ENCODE measurements at places on chromosomes 16 and 17. TPM values are rescaled to one million over a fixed set of nuclear protein-coding genes. Genes with fewer than 3 reads are reported as not detected.

GRCh38 chr16:74034862-74035261 lies 261.8 kb upstream of the PSMD7 start:
- peak; percentile 67 for DNase-seq

GRCh38 chr16:10172848-10173655 lies 9.2 kb downstream of the GRIN2A start:
- no peak for DNase-seq

Gene CPPED1
- 2.0 TPM for total RNA-seq

DNA sequence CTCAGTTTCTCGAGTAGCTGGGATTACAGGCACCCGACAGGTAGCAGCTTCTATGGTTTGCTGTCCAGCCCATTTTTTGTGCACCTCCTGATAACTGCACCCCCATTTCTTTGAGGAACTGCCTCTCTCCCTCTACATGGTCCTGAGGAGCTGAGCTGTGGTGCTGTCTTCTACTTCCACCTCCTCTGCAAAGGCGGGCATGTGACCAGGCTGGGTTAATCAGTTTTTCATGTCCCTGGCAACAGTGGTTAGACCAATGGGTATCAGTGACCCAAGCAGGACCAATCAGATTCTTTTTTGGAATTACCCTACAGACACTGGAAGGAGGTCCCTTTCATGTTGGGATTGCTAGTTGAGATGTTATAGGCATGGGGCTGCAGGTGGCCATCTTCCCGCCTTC lies 41.3 kb downstream of the TBX21 start:
- no peak for DNase-seq

Gene TBC1D3D
- not detected for total RNA-seq

GRCh38 chr17:79741751-79742588 lies 11.2 kb downstream of the ENPP7 start:
- peak; percentile 78 for DNase-seq

GRCh38 chr17:80765241-80765961 lies 220.8 kb downstream of the RPTOR start:
- DNase-seq: no peak

Gene CCL5
- not detected for total RNA-seq

GRCh38 chr16:9980981-9981380 lies 201.2 kb downstream of the GRIN2A start:
- DNase-seq: no peak

GRCh38 chr17:33551075-33551474 lies 258.0 kb upstream of the ASIC2 start:
- no peak for DNase-seq

Gene PTGES3L
- 0.11 TPM for total RNA-seq

DNA sequence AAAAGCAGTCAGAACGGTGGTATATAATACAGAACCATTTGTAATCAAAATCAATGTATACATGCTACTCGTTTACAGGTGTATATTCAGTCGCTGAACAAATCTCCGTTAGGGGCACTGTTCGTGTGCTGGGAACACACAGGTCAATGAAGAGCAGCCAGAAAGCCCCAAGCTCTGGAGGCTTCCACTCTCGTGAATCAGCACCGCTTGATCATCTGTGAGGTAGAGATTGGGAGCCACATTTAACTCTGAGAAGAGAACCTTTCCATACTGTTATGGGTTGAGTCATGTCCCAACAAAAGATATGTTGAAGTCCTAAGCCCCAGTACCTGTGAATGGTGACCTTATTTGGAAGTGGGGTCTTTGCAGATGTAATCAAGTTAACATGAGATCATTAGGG lies 5.4 kb upstream of the CYTH1 start:
- DNase-seq: no peak

DNA sequence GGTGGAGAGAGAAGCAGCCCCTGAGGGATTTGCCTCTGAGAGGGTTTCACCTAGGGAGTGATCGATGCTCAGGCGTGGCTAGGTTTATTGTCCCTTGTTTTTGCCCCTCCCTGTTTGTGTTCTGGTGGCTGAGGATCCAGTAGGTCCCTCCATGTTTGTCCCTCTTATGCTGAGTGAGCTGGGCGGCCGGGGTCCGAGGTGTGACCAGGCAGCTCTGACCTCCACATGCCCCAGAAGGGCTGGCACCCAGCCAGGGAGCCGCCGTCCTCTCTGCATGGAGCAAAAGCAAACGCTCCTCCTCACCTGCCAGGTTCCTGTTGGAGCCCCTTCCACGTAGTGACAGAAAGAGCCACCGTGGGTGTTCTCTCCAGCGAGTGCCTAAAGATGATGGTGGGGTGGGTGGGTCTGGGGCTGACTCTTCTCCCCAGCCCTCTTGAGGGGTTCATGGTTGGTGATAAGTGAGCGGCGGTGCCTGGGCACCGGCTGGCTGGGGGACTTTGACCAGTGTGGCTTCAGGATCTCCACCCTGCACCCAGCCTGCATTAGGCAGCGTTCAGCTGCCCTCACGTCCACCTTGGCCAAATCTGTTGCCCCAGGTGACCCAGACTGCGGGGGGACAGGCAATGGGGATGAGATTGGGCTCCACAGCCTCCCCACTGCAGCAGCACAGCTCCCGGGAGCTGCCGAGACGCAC lies 14.1 kb upstream of the NUDT16L1 start:
- no peak for DNase-seq

DNA sequence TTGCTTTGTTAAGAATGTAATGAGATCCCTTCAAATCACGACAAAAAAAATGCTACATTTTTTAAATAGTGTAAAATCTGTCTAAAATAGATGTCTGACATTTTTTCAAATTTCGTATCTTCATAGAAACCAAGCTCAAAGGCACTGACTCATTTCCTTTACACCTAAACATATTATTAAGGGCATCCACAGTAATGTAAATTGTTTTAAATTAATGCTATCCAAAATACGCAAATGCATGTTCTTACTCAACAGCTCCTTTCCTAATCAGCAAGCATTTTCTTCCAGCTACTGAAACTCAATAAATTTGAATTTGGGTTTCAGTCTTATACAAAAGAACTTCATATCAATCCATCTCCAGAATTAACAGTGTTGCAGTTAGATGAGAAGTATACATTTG lies 4.3 kb downstream of the C16orf87 start:
- no peak for DNase-seq

DNA sequence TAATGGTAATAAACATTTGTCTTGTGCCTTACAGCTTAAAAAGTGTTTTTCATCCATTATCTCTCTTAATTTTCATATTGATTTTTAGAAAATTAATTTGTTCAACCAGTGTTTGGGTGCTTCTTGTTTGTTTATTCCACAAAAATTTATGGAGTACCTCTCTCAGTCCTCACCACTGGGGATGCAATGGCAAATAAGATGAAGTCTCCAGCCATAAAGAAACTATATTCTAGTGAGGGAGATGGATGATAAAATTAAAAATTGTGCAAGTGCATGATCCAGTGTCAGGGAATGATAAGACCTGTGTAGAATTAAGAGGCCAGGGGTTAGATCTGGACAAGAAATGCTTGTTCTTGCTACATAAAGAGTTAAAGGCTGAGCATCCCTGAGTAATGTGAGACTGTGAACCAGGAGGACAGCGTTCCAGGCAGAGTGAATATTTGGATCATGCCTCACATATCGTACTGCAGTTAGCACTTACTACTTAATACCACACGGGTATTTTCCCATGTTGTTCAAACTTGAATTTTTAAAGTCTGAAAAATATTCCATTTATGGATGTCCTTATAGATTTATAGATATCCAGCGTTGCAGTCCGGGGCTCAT lies 535.7 kb upstream of the HSBP1 start:
- no peak for DNase-seq

- DNase-seq: no peak
Measured at GRCh38 chr17:59011975-59012374, 94.7 kb downstream of the TRIM37 start.

Gene SOX8
- not detected for total RNA-seq

- no peak for DNase-seq
Measured at GRCh38 chr17:33765871-33766270, 472.8 kb upstream of the ASIC2 start.

DNA sequence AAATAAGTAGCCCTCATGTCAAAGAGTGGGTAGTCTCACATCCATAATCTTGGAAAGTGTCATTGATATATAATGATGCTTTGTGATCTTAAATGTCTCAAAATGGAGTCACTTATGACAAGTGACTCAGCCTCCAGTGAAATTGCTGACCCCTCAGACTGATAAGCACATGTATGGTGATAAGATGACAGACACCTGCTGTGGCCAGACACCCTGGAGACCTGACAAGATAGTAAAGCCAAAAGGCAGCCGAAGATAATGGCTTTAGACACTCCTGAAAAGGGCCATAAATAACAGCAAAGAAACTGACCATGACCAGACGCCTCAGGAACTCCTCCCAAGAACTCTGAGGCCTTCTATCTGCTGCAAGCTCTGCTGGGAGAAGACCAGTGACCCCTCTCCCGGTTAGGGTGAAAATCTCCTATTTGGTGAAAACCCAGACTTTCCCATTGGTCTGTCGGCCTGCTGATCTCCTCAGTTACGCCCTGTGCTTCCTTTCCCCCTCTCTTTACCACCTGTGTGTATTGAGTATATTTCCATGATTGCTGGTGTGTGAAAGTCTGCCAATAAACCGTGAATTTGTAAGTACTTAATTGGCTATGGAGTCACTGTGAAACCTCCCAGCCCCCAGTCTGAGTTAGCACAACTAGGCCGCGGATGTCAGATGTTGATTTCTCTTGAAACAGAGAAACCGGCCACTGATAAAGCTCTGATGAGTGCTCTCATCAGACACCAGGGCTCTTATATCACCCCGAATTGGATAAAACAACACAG lies 226.7 kb upstream of the MYOCD start:
- DNase-seq: no peak

DNA sequence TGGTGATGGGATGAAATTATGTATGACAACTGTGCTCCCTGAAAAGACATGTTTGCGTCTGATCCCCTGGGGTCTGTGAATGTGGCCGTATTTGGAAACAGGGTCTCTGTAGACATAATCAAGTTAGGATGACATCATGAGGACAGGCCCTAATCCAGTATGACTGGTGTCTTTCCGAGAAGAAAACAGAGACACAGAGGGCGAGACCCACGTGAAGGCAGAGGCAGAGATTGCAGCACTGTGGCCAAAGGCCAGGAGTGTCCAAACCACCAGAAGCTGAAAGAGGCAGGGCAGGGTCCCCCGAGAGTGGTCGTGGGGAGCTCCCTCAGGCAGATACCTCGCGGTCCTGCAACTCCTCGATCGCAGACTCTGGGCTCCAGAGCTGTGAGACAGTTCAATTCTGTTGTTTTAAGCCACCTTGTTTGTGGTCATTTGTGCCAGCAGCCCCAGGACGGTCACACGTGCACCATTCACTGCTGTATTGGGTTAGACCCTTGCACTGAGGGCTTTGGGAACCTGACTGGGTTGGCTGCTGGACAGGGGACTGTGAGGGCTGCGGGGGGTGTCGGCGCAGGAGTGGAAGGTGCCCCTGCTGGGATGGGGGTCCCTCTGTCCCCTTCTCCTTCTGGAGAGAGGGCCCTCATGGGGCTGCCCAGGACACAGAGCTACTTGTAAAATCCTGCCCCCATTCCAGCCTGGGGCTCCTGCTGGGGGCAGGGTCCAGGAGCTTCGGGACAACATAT lies 27.7 kb downstream of the METRNL start:
- no peak for DNase-seq

Gene CMTM1
- 0.61 TPM for total RNA-seq

GRCh38 chr17:76314392-76315227 lies 6.5 kb upstream of the QRICH2 start:
- DNase-seq: no peak

Gene ZFP3
- total RNA-seq: 0.72 TPM

DNA sequence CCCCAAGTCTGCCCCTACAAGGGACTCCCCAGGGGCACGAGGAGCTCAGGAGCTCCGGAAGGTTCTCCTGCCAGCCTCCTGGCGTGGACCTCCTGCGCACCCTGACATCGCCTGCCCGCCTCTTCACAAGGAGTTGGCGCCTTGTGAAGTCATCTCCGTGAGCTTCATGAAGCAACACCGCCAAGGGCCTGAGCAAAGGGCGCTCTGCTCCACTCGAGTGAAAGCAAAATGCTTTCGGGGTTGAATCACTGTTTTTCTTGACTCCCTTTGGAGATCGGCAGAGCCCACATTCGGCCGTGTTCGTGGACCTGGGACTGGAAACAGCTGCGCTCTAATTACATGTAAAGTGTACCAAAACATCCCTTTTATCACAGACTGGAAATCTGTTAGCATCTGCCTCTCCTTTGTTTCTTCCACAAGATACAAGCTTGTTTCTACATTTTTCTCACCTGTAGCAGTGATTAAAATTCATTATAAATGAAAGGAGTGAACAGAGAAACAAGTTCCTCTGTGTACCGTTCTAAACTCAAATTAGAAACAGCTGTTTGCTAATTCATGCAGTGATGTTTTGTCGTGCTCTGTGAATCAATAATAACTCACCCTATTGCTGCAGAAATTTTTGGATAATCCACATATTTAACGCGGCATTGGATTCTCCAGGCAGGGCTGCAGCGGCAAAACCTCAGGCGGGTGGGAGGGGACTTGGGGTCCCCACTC lies 203.3 kb downstream of the ZNF423 start:
- DNase-seq: no peak

- no peak for DNase-seq
Measured at GRCh38 chr17:72485596-72485995, 364.8 kb downstream of the SOX9 start.

Gene COX11
- 143 TPM for total RNA-seq

Gene KCNJ2
- not detected for total RNA-seq

Gene OTOP2
- not detected for total RNA-seq

- no peak for DNase-seq
Measured at GRCh38 chr16:69741951-69742904, 12.5 kb downstream of the NOB1 start.

- DNase-seq: peak; percentile 56
Measured at GRCh38 chr16:24800586-24800985, 45.2 kb upstream of the SLC5A11 start.

Gene SHBG
- total RNA-seq: 1.2 TPM

All from Karpas-422 (cell line).